ENCODE measurements at places on chromosomes 2 and 18.

DNA sequence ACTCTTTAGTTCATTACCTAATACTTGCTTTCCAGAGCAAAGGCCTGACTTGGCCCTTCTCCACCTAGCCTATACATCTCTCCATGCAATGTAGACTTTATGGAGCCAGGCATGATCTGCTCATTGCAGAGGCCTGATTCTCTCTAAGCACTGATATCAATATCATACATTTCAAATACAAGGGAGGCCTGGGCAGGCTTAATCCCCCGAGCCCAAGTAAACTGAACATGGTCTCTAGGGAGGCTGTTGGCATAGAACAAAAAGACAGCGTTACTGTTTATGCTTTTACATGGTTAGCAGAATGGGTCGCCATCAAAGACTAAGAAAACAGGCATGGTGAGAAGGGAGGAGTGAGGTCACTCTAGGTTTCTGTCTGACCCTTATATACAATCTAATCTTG is 695.1 kb downstream of the ZEB2 start:
- DNase-seq: no peak

DNA sequence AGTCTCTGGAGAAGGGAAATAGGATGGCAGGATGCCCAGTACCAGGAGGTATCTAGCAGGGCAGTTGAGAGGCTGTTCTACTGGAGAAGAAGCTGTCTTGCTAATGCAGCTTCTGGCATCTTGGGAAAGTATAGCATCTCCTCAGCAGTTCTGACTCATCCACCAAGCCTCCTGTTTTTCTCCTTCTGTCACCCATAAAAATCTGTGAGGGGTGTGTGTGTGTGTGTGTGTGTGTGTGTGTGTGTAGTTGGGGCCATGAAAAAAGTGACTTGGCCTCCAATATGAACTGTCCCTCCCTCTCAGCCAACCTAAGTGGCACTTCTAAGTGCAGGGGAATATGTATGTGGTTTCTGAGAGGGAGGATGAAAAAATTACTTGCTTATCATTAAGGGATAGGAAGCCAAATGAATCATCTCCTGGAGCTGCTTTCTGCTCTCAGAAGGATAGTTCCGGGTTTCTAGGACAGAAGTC is 83.9 kb downstream of the CBLN2 start:
- DNase-seq: no peak

DNA sequence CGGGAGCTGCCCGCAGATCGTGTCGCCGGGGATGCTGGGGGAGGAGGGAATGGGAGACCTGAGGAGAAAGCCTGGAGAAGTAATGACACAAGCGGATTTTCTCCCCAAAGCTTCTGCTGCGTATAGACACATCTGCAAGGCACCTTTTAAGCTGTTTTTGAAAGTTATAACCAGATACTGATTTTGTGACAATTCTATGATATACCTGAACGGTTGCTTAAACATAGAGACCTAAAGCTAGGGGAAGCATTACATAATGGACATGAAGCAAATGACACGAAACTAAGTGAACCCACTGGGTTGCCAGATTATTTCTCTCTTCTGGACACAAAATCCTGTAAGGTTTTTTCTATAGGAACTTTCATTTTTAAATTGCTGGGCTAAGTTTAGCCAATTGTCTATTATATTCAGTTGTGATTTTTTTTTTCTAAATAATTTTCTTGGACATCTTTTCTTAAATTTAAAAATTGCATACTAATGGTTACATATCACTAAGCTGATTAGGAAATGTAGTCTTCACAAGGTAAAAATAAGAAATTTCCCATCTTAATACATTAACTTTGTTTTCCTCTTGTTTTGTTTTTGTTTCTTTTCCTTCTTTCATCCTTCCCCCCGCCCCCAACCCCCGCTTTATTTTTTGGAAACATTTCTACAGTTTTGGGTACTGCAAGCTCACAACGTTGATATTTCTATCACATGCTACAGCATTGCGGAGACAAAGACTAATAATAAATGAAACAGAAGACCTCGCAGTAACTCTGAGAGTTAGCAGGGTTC is 1.3 kb downstream of the OSBPL6 start:
- DNase-seq: no peak

- no peak for DNase-seq
Measured at GRCh38 chr18:1806884-1807615, 764.3 kb downstream of the METTL4 start.

- no peak for DNase-seq
Measured at GRCh38 chr2:235573331-235574221, 79.7 kb downstream of the AGAP1 start.

- no peak for DNase-seq
Measured at GRCh38 chr2:5569256-5569655, 122.9 kb upstream of the SOX11 start.

GRCh38 chr18:38900031-38900430 is 1334.4 kb upstream of the CELF4 start:
- no peak for DNase-seq

- no peak for DNase-seq
Measured at GRCh38 chr2:23449831-23450331, 64.9 kb downstream of the KLHL29 start.

DNA sequence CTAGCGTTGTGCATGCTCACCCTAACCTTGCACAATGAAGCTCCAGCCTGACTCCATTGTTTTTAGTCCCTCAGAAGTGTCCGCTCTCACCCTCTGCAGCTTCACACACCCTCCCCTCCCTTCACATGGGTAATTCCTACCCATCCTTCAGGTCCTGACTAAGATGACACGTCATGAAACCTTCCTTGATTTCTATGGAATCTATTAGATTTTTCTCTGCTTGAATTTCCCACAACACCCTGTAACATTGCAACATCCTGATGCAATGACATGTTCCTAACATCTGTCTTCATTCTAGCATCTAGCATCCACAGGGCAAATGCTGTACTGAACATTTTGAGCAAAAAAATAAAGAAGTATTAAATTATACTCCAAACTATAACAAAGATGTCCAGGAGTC is 77.0 kb upstream of the PID1 start:
- DNase-seq: no peak

- DNase-seq: no peak
Measured at GRCh38 chr18:11322716-11323115, 173.3 kb upstream of the PIEZO2 start.

- no peak for DNase-seq
Measured at GRCh38 chr2:235230821-235231601, 262.8 kb upstream of the AGAP1 start.

DNA sequence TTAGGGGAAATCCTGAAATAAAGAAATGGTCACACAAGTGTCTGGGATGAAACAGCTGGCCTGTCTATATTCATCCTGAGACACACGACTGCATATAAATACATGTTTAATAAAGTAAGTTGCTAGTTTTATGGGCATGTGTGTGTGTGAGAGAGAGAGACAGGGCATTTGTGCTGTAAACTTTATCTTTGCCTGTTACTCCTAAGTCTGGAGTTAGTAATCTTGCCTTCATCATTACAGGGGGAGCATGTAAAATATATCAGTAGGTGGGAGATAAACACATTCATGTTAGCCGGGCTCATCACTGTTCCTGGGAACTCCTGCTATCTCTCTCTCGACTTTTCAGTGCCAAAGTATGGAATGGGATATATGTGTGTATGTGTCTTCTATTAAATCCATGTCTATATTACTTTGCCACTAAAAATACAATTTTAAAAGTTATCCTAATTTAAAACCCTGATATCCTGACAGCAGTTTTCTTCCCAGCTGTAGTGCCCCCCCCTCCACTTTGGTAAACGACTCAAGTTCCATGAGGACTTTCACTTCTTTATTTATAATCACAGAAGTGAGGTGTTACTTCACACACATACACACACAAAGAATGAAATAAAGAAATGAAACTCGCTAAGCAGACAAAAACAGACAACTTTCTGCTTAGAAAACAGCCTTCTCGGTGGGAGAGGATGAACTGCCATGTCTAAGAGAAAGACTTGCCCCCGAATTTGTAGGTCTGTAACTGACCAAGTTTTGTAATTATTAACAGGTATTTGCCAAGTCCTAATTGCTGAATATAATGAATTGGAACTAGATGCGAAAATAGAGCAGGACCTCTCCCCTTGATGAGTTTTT is 947 bp downstream of the ZEB2 start:
- no peak for DNase-seq

- no peak for DNase-seq
Measured at GRCh38 chr18:78975699-78976335, 3.8 kb upstream of the SALL3 start.

- DNase-seq: no peak
Measured at GRCh38 chr2:61671561-61672315, 133.6 kb upstream of the XPO1 start.

DNA sequence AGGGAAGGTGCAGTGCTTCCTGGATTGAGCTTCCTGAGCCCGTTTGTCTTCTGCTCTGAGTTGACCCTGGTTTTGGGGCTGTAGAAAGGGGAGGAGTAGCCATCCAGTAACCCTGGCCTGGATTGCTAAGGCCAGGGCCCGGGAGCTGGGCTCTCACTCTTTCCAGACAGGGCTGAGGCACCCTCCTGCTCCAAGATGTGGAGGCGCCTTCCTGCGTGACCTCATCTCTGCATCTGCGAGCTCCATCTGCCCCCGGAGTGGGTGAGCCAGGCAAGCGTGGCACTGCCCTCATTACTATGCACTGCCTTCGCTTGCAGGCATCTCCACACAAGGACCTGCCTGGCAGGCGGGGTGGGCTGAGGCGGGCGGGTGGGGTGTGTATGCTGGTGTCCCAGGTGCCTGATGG is 58.0 kb downstream of the RAB31 start:
- DNase-seq: no peak

DNA sequence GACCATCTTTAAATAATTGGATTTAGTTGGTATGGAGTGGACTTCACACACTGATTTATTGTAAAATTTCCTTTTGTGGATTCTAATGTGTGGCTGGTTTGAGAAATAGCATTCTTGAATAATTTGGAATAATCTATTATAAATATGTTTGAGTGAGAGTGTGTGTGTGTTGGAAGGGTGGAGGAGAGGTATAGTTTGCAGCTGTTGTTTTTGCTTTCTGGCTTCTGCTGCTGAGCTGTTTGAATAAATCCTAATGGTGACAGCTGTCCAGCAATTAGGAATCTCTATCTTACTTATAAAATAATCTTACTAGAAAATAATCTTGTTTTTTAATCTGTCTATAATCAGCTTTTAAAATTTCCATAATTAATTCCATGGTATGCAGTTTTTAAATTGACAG is 1283.0 kb upstream of the CDH2 start:
- DNase-seq: no peak

DNA sequence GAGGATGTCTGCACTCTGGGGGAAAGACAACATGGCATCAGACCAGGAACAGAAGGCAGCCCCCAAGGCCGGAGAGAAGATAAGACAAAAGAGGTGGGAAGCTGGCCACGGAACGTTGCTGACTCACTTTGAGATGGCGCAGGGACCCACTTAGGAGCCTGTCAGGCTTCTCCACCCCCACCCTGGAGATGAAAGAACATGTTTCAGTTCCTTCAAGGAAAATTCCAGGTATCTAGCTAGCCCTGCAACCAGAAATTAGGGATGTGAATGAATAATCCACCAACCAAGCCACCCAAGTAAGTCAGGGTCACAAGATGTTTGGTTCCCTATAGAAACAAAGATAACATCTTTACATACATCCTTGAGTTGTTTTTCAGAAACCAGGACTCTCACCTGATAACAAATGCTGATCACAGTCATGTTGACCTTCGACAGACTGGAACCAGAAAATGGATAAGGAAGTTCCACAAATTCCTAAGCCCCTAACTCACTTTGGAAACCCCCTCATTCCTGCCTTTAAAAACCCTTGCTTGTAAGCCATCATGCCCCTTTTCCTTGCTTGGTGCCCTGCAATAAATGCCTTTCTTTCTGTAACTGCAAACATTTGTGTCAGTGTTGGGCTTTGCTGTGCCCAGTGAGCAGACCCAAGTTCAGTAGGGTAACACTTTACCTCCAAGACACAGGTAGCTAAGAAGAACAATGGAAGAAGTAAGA is 31.9 kb downstream of the PSTPIP2 start:
- DNase-seq: no peak

DNA sequence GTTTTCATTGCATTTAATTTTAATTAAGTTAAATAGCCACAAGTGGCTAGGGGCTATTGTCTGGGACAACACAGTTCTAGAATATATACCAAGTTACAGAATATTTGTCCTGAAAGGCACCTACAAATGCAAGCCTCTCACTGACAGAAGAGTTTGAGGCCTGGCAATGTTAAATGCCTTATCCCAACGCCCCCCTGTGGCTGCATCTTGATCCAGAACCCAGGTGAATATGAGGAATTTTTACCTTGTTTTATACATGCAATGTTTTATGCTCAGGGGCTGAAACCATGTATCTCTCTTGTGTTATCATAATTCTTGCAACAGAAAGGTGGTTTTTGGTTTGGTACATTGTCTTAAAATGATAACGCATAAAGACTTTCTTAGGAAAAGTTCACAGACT is 71.8 kb upstream of the SEC11C start:
- DNase-seq: no peak

- no peak for DNase-seq
Measured at GRCh38 chr2:114039677-114040076, 149.8 kb downstream of the ACTR3 start.

GRCh38 chr18:57018845-57019244 is 128.0 kb upstream of the BOD1L2 start:
- no peak for DNase-seq

- DNase-seq: no peak
Measured at GRCh38 chr2:220455351-220455990, 828.0 kb downstream of the SLC4A3 start.

- DNase-seq: no peak
Measured at GRCh38 chr2:240377366-240377765, 58.1 kb upstream of the GPC1 start.

DNA sequence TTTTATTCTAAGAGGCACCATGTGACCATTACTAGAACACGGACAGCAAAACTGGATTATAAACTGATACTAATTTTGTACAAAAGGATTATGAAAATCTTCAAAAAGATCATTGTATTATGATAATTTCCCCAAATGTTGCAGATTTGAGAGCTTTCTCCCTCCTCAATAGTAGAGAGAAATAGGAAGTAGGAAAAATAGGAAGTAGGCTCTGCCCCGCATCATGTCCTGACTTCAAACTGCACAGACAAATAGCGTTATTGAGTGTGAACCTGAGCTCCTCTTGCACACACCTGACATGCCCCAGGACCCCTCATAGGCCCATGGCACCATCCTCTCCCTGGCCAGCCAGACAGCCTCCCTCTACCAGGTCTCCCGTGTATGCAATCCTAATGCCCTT is 25.4 kb downstream of the CHRNA1 start:
- no peak for DNase-seq

DNA sequence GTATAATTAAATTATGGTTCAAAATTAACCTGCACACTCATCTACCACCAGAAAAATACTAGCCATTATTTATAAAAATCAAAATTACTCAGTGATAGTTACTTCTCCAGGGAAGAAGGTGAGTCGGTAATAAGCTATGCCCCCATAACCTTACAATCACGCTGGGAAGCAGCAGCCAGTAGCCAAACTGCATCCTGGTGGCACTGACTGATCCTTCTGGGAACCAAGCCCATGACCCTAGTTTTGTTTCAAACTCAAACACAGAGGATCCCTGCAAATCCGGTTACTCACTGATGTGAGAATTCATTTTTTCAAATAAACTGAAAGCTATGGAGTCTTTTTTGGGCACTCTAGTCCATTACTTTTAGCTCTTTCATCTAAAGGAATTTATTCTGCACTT is 88.2 kb upstream of the VWC2L start:
- no peak for DNase-seq

GRCh38 chr2:60840880-60841279 is 40.5 kb upstream of the REL start:
- no peak for DNase-seq

- no peak for DNase-seq
Measured at GRCh38 chr18:42184685-42185477, 229.8 kb downstream of the PIK3C3 start.

GRCh38 chr2:96088340-96089335 is 27.7 kb downstream of the ADRA2B start:
- DNase-seq: peak; percentile 40

- DNase-seq: no peak
Measured at GRCh38 chr18:50651334-50651733, 91.4 kb downstream of the MAPK4 start.
